ENCODE measurements at places on chromosomes 5 and 9. TPM values are rescaled to one million over a fixed set of nuclear protein-coding genes. Genes with fewer than 3 reads are reported as not detected.

- DNase-seq = no peak
These were observed 140.6 kb upstream of the LIFR start for GRCh38 chr5:38697013-38697412.

DNA sequence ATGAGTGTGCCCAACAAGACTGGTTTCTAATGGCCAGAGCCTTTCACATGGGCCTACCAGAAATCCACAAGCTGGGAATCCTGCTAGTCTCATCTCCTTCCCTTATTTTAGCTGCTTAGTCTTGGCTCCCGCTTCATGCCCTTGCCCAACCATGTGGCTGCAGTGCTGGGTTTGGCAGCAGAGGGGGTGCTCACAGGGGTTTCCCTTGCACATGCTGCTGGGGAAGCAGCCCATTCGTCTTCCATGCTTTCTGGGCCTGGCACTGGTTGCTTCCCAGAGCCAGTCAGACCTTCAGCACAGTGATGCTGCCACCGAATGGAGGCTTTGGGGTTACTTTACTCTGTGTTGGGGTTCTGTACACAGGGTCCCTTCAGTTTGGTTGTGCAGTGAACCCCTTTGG is 26.3 kb downstream of the SLC46A2 start:
- no peak for DNase-seq

GRCh38 chr9:32378496-32378895 is 5.9 kb upstream of the ACO1 start:
- DNase-seq = peak; percentile 56

DNA sequence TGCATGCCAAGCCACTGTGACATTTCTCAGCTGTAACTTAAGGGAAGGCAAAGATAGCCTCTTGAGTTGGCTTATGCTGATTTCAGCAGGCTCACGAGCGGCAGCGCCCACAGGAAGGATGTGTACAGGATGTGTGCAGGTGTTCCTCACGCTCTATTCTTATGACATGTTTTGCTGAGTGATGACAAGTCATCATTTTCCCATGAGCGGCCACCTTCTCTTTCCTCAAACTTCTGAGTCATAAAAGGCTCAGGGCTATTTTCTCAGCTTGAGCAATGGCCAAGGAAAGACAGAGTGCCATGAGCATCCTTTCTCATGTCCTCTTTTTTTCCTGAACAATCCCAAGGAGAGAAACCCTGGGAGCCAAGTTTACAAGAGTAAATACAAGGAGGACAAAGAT is 365.9 kb downstream of the PLK2 start:
- DNase-seq = no peak

DNA sequence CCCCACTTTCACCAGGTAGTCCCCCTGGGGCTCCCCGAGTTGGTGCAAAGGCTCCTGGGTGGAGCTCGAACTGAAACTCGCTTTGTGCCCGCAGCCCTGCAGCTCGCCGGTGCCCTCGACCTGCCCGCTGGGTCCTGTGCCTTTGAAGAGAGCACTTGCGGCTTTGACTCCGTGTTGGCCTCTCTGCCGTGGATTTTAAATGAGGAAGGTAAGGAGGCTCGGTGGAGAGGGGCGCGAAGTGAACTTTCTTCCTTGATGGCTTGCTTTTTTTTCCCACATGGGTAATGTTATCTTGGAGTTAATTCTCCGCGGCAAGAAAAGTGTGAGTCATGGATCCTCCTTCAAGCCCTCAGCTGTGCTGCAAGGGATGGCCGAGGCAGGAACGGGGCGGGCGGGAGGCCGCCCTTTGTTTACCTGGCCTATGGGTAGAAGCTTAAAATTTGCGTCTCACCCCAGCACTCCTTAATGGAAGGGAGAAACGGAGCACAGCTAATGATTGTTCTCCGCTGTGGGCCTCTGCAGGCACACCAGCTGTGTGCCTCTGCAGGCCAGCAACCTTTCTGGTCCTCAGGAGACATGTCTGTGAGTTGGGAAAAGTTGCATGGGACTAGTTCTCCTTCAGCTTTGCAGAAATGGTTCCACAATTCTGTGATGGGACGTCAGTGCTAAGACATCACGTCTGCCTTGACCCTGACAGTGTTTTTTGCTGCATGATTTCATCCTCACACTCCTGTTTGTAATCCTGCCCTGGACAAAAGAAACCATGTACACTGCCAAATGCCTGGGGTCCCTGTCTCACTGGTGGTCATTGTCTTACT is 1.1 kb downstream of the MAMDC2 start:
- no peak for DNase-seq

GRCh38 chr5:180437336-180437735 is 56.8 kb upstream of the CNOT6 start:
- no peak for DNase-seq

DNA sequence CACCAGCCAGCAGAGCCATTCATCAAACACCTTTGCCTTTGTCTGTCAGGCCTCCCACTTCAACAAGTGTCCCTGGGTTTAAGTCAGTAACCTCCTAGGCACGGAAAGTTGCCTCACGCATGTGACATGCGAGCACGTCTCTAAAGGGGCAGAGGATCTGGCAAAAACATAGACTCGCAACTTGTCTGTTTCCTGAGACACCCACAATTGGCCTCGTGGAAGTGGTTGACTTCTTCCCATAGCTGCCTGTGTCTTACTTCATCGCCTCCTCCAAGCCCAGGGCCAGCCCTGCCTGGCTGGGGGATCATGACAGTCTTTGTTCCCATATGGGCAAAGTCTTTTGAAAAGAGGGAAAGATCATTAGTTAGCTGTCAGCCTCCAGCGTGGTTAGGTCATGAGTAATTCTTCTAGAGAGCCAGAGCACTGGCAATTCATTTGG is 35.5 kb upstream of the GLRX start:
- DNase-seq = no peak

DNA sequence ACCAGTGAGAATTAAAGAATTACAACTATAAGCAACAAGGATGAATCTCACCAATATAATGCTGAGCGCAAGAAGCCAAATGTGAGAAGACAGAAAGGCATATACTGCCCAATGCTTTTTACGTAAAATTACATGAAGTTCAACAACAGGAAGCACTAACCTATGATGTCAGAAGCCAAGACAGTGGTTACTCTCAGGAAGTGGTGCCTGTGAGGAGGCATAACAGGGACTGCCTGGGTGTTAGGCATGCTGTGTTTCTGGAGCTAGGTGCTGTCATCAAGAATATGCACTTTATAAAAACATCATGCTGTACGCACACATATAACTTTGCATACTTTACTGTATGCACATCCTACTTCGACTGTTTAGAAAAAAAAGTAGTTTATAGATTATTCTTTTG is 30.1 kb downstream of the FRMD3 start:
- DNase-seq = peak; percentile 38

GRCh38 chr9:130938652-130939404 is at the start of gene FIBCD1:
Gene FIBCD1 (minus strand): TSS chr9:130939247. CDS start chr9:130938607, 640 bp downstream.
- no peak for DNase-seq

- no peak for DNase-seq
These were observed 95.8 kb upstream of the DAP start for GRCh38 chr5:10856683-10857337.

- DNase-seq = no peak
These were observed 166.8 kb upstream of the MAP3K1 start for GRCh38 chr5:56648460-56649034.

GRCh38 chr9:132985071-132985350 is 6.5 kb downstream of the GFI1B start:
- no peak for DNase-seq

DNA sequence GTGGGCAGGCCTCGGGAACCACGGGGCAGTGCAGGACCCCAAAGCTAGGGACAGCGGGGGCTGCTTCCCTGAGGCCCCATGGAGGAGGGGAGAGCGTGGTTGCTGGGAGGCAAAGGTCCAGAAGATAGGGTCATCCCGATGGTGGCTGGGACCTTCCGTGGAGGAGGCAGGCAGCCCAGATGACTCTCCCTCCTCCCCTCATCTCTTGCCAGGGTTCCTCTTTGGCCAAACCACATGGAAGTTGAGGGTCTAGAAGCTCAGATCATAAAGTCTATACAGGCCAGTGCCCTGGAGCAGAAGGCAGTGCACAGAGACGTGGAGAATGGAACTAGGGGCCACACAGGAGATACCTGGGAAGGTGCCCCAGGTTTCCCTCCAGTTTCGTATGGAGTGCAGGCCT is 22.6 kb downstream of the DAB2IP start:
- no peak for DNase-seq

GRCh38 chr9:136002881-136003280 is 41.7 kb upstream of the UBAC1 start:
- DNase-seq = no peak

- DNase-seq = no peak
These were observed 18.6 kb upstream of the CEP72 start for GRCh38 chr5:593511-593910.

The KCTD16 gene
- total RNA-seq = not detected

The FOXI1 gene
- total RNA-seq = not detected

The C9 gene
- not detected for total RNA-seq

The EIF4E1B gene
- total RNA-seq = not detected

The PNPLA7 gene
- total RNA-seq = 16.2 TPM

The AQP7 gene
- total RNA-seq = 0.61 TPM

All from naive thymus-derived CD4-positive, alpha-beta T cell (primary cell).